ENCODE measurements at places on chromosomes 1 and 21.

DNA sequence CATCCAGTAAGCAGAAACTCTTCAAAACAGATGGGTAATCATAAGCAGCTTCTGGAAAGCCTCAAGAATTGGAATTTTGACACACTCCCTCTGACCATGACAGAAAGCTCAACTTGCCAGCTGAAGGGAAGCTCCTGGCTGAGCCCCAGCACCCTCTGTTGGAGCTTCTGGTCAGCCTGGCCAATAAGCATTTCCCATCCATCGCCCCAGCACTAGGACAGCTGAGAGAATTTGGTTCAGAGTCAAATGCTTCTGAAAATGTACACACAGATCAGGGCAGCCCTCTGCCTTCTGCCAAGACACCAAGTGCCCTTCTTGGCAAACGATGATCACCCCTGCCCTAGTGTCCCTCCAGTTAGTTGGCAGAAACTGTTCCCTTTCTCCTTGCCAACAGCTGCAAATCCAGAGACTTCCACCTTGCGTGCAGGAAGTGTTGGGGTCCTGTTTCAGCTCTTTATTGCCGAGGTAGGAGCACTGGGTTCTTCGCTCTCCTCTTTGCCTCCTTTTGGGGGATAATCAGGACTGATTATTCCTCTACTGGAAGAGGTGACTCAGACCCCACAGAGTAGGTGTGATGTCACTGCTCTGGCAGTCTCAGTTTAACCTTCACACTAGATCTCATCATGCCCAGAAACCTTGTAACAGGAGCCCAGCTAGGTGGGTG lies 11.9 kb downstream of the PIGV start:
- peak; percentile 71 for DNase-seq

- DNase-seq = no peak
These were observed 37.1 kb downstream of the SLC30A1 start for GRCh38 chr1:211541720-211542477.

DNA sequence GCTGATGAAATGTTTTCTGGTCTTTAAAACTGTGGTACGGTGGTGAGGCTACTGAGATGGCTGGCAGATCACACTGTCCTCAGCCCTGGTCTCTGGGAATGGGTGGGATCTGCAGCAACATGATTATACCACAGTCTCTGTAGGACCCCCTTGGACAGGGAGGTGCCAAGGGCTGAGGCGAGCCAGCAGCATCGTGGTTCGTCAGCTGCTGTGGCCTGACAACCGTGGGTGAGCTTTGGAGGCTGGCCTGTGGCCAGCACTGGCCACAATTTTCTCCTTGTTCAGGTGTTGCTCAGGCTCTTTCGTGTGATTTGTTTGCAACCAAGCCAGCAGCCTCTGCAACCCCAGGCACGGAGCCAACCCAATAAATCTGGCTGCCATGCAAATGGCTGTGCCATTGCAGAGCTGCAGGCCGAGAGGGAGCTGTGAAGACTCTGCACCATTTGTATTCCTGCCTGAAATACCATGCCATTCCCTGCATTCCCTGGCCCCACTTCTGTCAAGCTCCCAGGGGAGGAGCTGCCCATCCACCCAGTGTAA lies 70.9 kb downstream of the PCP4 start:
- no peak for DNase-seq

- DNase-seq = no peak
These were observed 1.3 kb downstream of the FCGR2A start for GRCh38 chr1:161506336-161507223.

GRCh38 chr1:188129856-188130838 lies 1301.4 kb downstream of the PLA2G4A start:
- no peak for DNase-seq

GRCh38 chr21:41369105-41369919 lies 7.5 kb downstream of the MX2 start:
- DNase-seq = peak; percentile 8

GRCh38 chr21:38114717-38115333 lies 142.0 kb upstream of the KCNJ15 start:
- no peak for DNase-seq

- peak; percentile 61 for DNase-seq
These were observed 45.9 kb downstream of the KIAA0040 start for GRCh38 chr1:175146529-175147213.

DNA sequence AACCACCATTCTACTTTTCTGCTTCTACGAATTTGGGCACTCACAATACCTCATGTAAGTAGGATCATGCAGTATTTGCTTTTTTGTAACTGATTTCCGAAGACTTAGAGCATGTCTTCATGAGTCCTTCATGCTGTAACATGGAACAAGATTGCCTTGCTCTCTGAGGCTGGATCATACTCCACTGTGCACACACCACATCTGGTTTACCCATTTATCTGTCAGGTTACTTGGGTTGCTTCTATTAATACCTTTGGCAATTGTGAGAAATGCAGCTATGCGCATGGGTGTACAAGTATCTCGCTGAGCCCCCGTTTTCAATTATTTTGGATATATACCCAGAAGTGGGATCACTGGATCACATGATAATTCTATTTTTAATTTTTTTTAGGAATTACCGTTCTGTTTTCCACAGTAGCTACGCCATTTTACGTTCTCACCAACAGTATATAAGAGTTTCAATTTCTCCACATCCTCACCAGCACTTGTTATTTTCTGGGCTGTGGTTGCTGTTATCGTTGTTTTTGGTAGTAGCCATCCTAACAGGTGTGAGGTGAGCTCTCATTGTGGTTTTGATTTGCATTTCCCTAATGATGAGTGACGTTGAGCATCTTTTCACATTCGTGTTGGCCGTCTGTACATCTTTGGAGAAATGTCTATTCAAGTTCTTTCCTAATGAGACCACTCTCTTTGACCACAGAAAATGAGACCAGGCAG lies 10.7 kb upstream of the SLC2A5 start:
- no peak for DNase-seq

GRCh38 chr1:150194381-150195031 lies 41.4 kb downstream of the ANP32E start:
- peak; percentile 93 for DNase-seq

DNA sequence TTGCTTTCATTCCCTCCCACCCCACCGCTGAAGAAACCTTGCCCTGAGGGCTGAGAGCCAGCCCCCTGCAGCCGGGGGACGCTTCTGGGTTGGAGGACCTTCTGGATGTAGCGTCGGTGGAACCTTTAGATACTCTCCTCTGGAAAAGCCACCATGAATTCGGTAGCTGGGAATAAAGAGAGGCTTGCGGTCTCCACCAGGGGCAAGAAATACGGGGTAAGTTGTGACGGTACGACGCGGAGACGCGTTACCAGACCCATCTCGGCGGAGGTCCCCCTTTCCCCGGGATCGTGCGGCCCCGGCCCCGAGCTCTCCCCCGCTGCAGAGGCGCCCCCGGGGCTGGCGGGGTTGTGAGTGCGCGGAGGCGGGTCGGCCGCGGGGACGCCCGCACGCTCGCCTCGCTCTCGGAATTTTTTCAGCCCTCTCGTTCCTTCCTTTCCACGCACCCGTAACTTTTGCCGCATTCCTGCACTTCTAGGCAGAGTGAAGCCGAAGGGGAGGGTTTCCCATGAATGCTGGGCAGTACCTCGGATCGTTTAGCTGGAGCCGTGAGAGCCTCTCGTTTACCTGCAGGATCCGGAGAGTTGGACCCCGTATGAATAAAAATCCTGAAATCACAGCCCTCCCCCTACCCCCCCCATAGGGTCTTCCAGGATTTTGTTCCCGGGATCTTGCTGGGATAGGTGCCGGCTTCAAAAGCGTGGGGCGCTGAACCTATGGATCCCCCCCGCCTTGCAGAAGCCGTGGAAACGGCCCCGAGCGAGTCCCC lies 671 bp downstream of the KIF26B start:
- DNase-seq = peak; percentile 31

GRCh38 chr1:238562341-238562740 lies 671.6 kb upstream of the ZP4 start:
- DNase-seq = peak; percentile 47
